ENCODE measurements at places on chromosomes 4 and X. TPM values are rescaled to one million over a fixed set of nuclear protein-coding genes. Genes with fewer than 3 reads are reported as not detected.

- no peak for DNase-seq
Observed at GRCh38 chrX:53116101-53116500, 22.2 kb downstream of the KANTR start.

DNA sequence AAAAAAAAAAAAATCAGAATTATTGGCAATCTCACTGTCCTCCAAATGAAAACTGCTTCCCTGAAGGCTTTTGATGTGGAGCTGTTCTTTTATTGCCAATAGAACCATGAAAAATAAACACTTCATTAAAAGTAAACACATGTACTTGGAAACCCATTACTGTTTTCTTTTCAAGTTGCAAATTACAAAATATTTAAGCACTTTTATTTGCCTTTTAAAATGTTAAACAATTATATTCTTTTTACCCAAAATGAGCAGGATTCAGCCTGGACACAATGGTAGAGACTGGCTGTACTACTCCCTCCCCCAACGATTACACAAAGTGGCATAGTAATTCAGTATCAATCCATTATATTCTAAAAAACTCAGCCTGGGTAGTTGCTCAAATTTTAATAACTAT, 60.9 kb downstream of the SH2D1A start:
- DNase-seq, result no peak

DNA sequence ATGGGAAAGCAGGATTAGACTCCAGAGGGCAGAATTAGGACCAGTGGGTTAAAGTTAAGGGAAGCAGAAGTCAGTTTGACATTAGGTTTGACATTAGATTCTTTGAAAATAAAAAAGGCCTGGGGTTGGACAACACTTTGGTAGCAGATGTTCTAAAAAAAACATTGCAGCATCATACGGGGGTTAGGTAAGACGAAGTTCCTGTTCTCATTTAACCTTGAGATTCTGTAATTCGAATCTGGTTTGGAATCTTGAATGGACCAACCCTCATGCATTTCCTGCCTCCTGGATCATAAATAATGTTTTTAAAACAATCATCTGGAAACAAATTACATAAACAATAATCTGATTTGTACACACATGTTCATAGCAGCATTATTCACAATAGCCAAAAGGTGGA, 181.0 kb downstream of the SHROOM3 start:
- DNase-seq, result no peak

GRCh38 chrX:44428989-44429627, 85.6 kb upstream of the EFHC2 start:
- DNase-seq, result no peak

GRCh38 chr4:125781651-125782050, 466.9 kb downstream of the FAT4 start:
- no peak for DNase-seq

- DNase-seq, result peak; percentile 7
Observed at GRCh38 chr4:184937030-184937710, 81.1 kb upstream of the HELT start.

- no peak for DNase-seq
Observed at GRCh38 chr4:76339364-76339763, 32.8 kb downstream of the STBD1 start.

- no peak for DNase-seq
Observed at GRCh38 chr4:120694973-120695372, 227.6 kb downstream of the PRDM5 start.

DNA sequence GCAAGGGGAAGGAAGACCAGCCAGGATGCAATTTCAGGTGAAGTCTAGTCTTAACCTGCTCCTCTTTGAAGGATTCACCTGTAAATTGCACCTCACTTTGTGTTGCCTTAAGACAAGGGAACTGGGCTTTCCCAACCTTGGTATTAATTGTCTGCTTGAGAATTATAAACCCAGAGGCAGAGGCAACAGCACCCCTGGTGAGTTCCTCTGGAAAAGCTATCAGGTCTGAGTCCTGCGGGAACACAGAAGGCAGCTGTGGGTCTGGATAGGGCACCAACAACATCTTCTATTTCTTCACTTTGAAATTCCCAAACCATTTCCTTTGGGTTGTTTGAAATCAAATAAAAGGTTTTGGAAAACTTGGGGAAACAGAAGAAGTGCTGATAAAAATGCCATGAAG, 109.2 kb upstream of the NPY2R start:
- no peak for DNase-seq

DNA sequence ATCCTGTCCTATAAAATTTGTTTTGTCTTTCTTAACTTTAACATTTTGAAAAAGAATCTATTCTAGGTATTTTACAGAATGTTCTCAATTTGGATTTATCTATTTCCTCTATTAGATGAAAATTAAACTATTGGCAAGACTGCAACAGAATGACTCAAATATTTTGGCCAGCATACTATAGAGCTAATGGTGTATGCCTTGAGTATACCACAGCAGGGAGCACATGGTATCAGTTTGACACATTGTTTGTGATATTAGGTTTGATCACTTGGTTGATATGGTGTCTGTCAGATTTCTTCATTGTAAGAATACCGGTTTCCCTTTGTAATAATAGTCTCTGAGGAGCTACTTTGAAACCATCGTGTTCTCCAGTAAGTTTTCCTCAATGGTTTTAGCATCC, 87.8 kb upstream of the NPNT start:
- DNase-seq, result no peak

DNA sequence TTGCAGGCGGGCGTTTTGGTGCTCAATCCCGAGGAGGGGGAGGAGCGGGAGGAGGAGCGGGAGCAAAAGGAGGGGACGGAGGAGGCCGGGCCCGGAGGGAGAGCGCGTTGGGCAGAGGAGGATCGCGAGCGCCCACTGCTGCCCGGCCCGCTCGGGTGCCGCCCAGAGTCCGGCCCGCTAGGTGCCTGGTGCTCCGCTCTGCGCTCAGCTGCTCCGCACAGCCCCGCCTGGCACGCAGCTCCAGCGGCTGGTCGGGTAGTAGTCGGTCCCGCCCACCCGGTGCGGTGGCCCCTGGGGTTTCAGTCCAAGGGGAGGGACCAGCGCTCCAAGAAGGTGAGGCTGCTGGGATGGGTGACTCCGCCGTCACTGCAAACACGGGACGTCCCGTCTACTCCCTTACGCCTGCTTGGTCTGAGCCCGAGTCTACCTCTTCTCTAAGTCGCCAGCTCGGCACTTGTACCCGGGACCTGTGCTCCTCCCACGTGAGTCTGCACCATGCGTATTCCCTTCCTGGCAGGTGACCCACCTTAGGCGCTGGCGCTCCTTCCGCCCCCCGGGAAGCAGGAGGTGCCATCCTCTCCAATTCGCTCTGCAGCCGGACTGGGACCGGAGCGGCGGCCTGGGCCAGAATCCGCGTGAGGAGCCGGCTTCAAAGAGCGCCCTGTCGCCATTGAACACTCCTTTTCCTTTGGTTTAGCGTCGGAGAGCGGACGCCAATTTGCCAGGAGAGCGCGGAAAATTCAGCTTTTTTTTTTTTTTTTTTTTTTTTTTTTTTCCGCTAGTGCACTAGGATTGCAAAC, 405 bp upstream of the HS3ST1 start:
- peak; percentile 29 for DNase-seq

GRCh38 chr4:145881576-145881975, 57.0 kb downstream of the ZNF827 start:
- no peak for DNase-seq

GRCh38 chr4:177441803-177442622, at the start of gene AGA:
AGA (minus strand) TSS chr4:177442437; CDS start chr4:177442375, 62 bp downstream.
- peak; percentile 71 for DNase-seq

DNA sequence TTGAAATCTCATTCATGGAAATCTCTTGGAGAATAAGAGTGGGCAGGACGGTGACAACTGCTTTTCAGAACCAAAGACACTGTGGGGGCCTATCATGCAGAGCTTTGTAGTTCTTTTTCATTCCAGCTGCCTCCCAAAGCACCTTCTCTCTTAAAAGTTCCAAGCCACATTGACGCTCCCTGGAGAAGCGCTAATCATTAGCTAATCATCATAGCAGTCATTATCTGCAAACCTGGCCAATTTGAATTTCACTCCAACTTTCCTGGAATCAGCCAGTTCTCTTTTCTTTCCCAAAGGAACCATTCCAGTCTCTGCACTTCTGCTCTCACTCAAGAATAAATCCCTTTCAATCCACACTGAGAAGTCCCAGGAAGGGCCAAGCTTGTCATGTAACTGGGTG, 1144.1 kb upstream of the IGFBP7 start:
- no peak for DNase-seq

DNA sequence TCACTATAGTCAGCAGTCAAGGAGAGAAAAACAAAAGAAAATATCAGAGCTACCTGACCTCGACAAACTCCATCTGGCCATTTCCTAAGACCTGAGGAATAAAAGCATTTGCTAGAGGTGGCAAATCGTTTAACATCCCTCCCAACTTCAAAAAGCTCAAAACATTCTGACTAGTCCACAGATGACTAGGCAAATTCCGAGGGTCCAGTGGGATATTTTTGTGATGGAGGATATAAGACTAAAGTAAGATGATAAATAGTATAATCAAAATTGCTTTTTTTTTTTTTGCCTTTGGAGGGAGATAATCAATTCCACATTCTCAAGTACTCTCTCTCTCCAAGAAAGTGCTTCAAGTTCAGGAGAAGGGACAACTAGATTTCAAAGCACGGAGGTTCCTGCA, 119.1 kb upstream of the ETNPPL start:
- DNase-seq, result no peak

DNA sequence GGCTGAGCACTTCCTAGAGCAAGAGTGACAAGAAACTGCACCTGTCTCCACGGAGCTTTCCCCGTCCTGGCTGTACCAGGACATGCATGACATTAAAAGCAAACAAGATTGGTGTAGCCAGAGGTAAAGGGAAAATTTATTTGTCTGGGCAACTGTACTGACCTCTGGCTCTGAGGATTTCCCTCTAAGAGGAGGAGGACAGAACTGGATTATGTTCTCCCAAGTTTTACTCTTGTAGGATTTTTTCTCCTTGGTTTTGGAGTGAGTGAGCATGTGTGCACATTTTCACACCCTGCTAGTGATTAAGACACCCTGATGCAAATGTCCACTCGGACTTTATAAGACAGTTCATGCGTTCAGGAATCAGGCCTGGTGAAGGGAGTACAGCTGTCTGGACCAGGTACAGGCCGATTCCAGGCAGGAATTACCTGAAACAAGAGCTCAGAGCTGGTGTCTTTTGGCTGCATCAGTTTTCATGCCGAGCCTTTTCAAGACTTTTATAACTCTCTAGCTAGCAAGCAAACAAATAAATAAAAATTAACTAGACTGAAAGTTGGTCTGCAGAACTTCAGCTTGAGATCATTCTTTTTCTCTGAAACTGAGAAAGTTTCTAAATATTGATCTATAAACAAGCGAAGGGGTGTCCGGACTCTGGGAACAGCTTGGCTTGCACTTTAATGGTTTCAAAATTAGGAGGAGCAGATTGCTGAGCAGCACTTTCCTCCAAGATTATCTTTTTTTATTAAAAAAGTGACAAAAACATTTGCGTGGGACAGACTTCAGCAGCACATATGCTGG, 51.3 kb upstream of the SPRY1 start:
- DNase-seq, result no peak

GRCh38 chr4:173057442-173057841, 111.2 kb upstream of the GALNT7 start:
- no peak for DNase-seq

GRCh38 chrX:11386001-11386523, 92.8 kb downstream of the AMELX start:
- no peak for DNase-seq

DNA sequence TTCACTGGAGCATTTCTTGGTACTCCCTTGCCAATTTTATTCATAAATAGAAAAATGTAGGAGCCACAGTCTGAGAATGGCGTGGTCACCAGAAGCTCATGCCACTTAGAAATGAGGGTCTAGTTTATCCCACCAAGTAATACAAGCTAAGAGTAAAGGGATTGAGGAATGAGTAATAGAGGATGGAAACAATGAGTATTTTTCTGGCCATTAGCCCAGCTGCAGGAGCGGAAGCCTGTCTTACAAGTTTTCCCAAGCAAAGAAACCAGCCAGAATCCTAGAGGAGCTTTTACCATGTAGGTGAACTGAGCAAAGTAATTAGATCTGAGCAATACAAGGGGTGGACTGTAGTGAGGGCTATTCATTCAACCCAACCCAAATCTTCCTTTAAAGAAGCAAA, 160.7 kb upstream of the NPY2R start:
- no peak for DNase-seq

RPL10 gene
- 6,055 TPM for total RNA-seq

IL21 gene
- not detected for total RNA-seq

INTS6L gene
- 2.0 TPM for total RNA-seq

TMPRSS11D gene
- not detected for total RNA-seq

RHOXF1 gene
- total RNA-seq, result not detected

UGT2A1 gene
- total RNA-seq, result not detected

MAPK10 gene
- total RNA-seq, result 1.3 TPM

CLIC2 gene
- total RNA-seq, result not detected

SRPX gene
- 32.0 TPM for total RNA-seq

All from epithelial cell of proximal tubule (primary cell).